ENCODE measurements at places on chromosomes 11 and 22.

DNA sequence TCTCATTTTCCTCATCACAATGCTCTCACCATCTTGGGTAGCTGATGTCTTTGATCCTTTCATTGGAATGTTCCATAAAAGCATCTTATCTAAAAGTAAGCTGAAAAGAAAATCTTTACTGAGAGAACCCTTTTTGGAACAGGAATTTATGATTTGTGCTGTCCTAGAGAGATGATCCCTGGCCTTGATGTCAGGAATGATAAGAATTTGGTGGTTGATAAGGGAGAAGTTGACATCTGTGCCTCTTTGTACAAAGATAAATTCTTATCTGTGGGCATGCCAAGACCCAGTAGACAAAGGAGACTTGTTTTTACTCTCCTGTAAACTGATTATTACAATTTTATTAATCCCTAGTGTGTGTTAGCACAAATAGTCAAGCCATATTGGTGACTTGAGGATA is 36.9 kb downstream of the NAALAD2 start:
- H3K36me3 ChIP-seq, result no peaks in the 10 kb centered on the region
- no peak overlapping the region for H3K4me3 ChIP-seq
- no peak overlapping the region for H3K27ac ChIP-seq
- H3K27me3 ChIP-seq, result no peaks in the 10 kb centered on the region

GRCh38 chr22:47563406-47564157 is 801.1 kb downstream of the TBC1D22A start:
- H3K27me3 ChIP-seq, result no peaks in the 10 kb centered on the region
- H3K27ac ChIP-seq, result no peak overlapping the region

- peak within 1 kb of the TSS; percentile 88 for H3K27ac ChIP-seq
- H3K4me3 ChIP-seq, result peak within 1 kb of the TSS; percentile 91
- no peaks in the 10 kb centered on the region for H3K36me3 ChIP-seq
- no peaks in the 10 kb centered on the region for H3K27me3 ChIP-seq
- peaks cover 17% of the 10 kb centered on the region for H3K4me1 ChIP-seq
- DNase-seq, result peak; percentile 96
Measured at GRCh38 chr22:29767171-29768051, at the start of gene UQCR10. Gene UQCR10, plus strand, starts transcription at chr22:29767369. Its CDS starts 30 bp downstream, at chr22:29767399.

GRCh38 chr22:48179571-48180546 is 1417.4 kb downstream of the TBC1D22A start:
- H3K4me1 ChIP-seq, result no peaks in the 10 kb centered on the region
- no peak for DNase-seq
- H3K36me3 ChIP-seq, result no peaks in the 10 kb centered on the region
- H3K4me3 ChIP-seq, result no peak overlapping the region
- H3K27ac ChIP-seq, result no peak overlapping the region

DNA sequence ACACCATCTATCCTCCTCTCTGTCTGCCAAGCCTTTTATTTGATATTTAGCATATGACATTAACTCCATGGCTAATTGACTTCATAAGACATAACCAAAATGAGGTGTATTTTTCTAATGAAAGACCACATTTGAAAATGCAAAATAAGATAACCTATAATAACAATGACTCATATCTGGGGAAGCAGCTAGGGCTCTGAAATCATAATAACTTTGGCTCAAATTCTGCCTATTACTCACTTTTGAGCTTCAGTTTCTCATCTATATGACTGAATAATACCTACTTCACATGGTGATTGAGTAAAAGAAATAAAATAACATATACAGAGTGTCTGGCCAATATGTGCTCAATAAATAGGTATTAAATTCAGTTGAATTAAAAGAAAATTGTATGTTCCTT is 1419.8 kb upstream of the TENM4 start:
- H3K27me3 ChIP-seq, result no peaks in the 10 kb centered on the region
- no peaks in the 10 kb centered on the region for H3K36me3 ChIP-seq
- H3K4me1 ChIP-seq, result no peaks in the 10 kb centered on the region
- no peak overlapping the region for H3K4me3 ChIP-seq

- H3K36me3 ChIP-seq, result no peaks in the 10 kb centered on the region
- no peak for DNase-seq
- H3K27ac ChIP-seq, result no peak overlapping the region
- no peak overlapping the region for H3K4me3 ChIP-seq
- no peaks in the 10 kb centered on the region for H3K27me3 ChIP-seq
Measured at GRCh38 chr11:69472541-69473275, 8.8 kb upstream of the LINC01488 start.

DNA sequence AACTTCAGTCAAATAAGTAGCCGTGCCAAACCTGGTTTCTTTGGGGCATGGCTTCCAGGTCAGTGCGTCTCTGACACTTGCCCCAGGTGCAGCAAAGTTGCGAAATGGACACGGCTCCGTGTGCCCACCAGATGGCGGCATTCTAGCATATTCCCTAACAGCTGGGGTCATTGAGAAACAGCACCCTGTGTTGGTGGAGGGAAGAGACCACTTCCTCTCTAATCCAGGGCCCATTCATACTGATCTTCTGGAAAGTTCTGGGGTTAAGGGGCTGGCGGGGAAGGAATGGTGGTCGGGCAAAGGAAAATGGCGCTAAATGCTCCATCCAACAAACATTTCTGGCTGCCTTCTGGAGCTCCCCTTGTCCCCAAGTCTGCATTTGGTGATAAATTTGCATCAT is 141.2 kb upstream of the TIMP3 start:
- H3K27ac ChIP-seq, result no peak overlapping the region
- H3K27me3 ChIP-seq, result no peaks in the 10 kb centered on the region
- H3K4me3 ChIP-seq, result no peak overlapping the region
- H3K36me3 ChIP-seq, result no peaks in the 10 kb centered on the region
- DNase-seq, result peak; percentile 83

DNA sequence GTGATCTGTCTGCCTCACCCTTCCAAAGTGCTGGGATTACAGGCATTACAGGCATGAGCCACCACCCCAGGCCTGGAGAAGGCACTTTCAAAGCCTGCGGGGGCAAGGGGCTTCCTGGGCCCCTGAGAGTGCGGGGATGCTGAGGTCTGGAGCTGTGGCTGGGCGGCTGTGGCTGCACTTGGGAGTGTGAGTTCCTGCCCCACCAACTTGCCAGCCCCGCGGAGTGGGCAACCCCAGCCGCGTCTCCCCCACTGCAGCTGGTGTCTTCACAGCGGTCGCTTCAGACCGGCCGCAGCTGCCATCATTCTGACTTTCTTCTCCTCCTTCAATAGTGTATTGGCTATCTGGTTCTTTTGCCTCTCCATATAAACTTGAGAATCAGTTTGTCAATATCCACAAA is 10.7 kb upstream of the MAP6 start:
- no peaks in the 10 kb centered on the region for H3K27me3 ChIP-seq
- no peak overlapping the region for H3K4me3 ChIP-seq
- H3K36me3 ChIP-seq, result no peaks in the 10 kb centered on the region
- H3K4me1 ChIP-seq, result no peaks in the 10 kb centered on the region
- no peak overlapping the region for H3K27ac ChIP-seq

GRCh38 chr11:46827995-46828394 is 18.1 kb downstream of the CKAP5 start:
- no peaks in the 10 kb centered on the region for H3K27me3 ChIP-seq
- H3K27ac ChIP-seq, result peak overlapping the region; percentile 65
- H3K36me3 ChIP-seq, result no peaks in the 10 kb centered on the region
- DNase-seq, result no peak

- DNase-seq, result no peak
- no peak overlapping the region for H3K27ac ChIP-seq
- H3K4me3 ChIP-seq, result no peak overlapping the region
- no peaks in the 10 kb centered on the region for H3K27me3 ChIP-seq
Measured at GRCh38 chr11:62088331-62088933, 35.4 kb upstream of the INCENP start.

DNA sequence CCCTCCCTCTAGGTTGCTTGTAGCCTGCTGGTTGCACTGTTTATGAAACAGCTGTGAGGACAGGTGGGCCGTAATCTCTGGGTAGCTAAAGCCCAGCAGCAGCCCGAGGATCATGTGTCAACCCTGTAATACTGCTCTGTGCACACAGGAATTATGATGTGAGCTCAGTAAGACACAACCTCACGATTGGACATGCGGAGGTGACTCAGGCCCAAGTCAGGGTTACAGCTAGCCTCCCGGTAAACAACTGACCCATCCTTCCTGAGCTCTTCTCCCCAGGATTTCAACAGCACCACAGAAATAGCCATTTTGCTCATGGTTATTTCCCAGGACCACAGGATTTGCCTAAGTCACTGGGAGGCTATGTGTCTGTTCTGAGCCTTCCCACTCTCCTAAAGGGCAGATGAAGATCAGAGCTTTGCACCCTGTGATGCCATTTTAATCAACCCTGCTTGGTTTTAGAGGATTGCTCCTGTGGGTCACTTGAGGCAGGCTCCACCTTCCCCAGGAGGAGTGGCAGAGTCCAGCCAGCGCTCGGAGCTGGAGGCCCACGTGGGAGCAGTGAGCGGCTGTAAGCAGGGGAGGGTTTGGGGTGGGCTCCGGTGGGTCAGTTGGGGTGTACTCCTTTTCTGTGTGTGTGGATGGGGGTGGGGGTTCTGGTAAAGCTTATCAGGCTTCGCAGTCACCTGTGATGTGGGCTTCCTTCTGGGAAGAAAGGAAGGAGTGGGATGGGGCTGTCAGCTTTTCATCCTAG is at the start of gene AMPD3:
AMPD3 (plus strand) TSS at position 387 of the 754 bp plus-strand sequence. CDS start 6,256 bp downstream, outside the sequence.
- H3K4me3 ChIP-seq, result no peak within 1 kb of the TSS
- H3K27ac ChIP-seq, result no peak within 1 kb of the TSS
- peak; percentile 26 for DNase-seq
- H3K27me3 ChIP-seq, result no peaks in the 10 kb centered on the region
- H3K4me1 ChIP-seq, result peaks cover 27% of the 10 kb centered on the region

DNA sequence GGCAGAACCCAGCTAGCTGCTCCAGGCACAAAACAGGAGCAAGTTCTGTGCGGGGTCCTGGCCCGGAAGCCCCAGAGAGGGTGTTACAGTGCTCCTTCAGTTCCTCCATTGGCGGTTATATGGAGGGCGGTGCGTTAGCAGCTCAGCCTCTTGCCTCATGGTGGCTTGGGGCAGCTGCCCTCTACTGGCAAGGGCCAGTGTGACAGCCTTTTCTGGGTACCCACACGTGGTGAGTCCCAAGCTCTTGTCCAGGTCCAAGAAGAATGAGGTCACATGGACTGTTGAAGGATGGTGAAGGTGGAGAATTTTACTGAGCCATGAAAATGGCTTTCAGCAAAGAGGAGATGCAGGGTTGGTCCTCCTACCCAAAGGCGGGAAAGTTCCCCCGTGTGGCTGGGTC is 100.5 kb downstream of the WT1 start:
- peak overlapping the region; percentile 22 for H3K27ac ChIP-seq
- no peaks in the 10 kb centered on the region for H3K27me3 ChIP-seq
- H3K4me1 ChIP-seq, result peaks cover 27% of the 10 kb centered on the region
- peak; percentile 53 for DNase-seq

GRCh38 chr11:60357771-60358170 is 20.6 kb upstream of the MS4A7 start:
- H3K4me3 ChIP-seq, result no peak overlapping the region
- DNase-seq, result no peak
- no peaks in the 10 kb centered on the region for H3K27me3 ChIP-seq
- no peaks in the 10 kb centered on the region for H3K36me3 ChIP-seq

DNA sequence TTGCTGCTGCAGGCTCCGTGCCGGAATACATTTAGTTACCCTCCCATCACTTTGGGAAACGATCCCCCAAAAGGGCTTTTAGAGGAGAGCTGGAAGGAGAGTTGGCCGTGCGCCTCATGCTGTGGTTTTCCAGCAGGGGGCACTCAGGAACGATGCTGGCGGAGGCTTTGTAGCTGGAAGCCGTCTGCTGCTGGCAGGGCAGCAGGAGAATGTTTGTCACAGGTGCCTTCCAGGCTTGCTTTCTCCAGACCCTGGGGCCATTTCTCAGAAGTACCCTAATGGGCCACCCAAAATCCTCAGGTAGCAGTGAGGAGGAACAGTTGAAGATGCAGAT is 30.0 kb upstream of the CABP7 start:
- no peak overlapping the region for H3K27ac ChIP-seq
- DNase-seq, result peak; percentile 69
- H3K4me1 ChIP-seq, result peaks cover 18% of the 10 kb centered on the region
- H3K27me3 ChIP-seq, result no peaks in the 10 kb centered on the region
- H3K4me3 ChIP-seq, result no peak overlapping the region

GRCh38 chr22:38872831-38873248 is 824 bp upstream of the CBX6 start:
- no peaks in the 10 kb centered on the region for H3K27me3 ChIP-seq
- H3K36me3 ChIP-seq, result no peaks in the 10 kb centered on the region
- peak overlapping the region; percentile 93 for H3K27ac ChIP-seq
- peaks cover 24% of the 10 kb centered on the region for H3K4me1 ChIP-seq

GRCh38 chr11:121688055-121688491 is 235.3 kb upstream of the SORL1-AS1 start:
- H3K36me3 ChIP-seq, result no peaks in the 10 kb centered on the region
- no peaks in the 10 kb centered on the region for H3K27me3 ChIP-seq
- no peak overlapping the region for H3K27ac ChIP-seq
- H3K4me3 ChIP-seq, result no peak overlapping the region

- no peaks in the 10 kb centered on the region for H3K4me1 ChIP-seq
- H3K4me3 ChIP-seq, result no peak overlapping the region
- H3K27ac ChIP-seq, result no peak overlapping the region
- no peaks in the 10 kb centered on the region for H3K36me3 ChIP-seq
- no peak for DNase-seq
Measured at GRCh38 chr22:22359465-22359864, 114.9 kb downstream of the VPREB1 start.

- peaks cover 4% of the 10 kb centered on the region for H3K4me1 ChIP-seq
- H3K27ac ChIP-seq, result no peak overlapping the region
Measured at GRCh38 chr11:46006418-46007070, 84.1 kb downstream of the LARGE2 start.

GRCh38 chr11:34988294-34989255 is 72.2 kb downstream of the PDHX start:
- no peaks in the 10 kb centered on the region for H3K27me3 ChIP-seq
- H3K4me3 ChIP-seq, result no peak overlapping the region
- H3K27ac ChIP-seq, result no peak overlapping the region

DNA sequence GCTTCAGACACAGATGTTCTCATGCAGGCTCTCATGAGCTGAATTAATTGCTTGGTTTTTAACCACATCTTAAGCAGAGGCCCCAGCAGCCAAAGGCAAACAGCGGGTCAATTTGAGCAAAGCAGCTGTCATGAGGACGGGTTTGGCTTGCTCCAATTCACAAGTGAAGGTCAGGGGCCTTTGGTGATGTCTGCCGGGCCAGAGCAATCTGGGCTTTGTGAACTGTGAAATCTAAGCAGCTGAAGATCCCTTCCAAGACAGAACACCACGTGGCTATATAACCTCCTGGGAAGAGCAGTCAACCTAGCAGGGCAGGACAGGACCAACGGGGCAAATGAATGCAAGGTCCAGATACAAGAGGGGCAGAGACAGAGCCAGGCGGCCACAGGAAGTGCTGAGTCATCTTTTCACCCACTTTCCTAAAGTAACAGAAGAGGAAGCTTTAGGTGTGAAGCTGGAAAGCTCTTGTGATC is 187.3 kb upstream of the B3GAT1 start:
- no peak overlapping the region for H3K4me3 ChIP-seq
- no peaks in the 10 kb centered on the region for H3K27me3 ChIP-seq
- no peak overlapping the region for H3K27ac ChIP-seq
- no peaks in the 10 kb centered on the region for H3K4me1 ChIP-seq
- DNase-seq, result no peak

DNA sequence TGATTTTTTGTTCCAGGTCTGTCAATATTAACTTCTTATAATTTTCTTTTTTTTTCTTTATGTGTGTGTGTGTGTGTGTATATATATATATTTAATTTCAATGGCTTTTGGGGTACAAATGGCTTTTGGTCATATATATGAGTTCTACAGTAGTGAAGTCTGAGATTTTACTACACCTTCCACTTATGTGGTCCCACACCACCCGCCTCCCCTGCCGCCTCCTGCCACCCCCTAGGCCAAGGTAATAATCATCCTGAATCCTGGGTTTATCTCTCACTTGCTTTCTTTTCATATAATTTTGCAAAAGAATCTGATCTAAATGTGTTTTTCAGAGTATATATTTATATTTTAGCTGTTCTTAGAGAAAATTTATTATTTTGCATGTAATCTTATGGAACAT is 11.1 kb downstream of the NEAT1 start:
- H3K36me3 ChIP-seq, result no peaks in the 10 kb centered on the region
- no peaks in the 10 kb centered on the region for H3K27me3 ChIP-seq
- H3K4me3 ChIP-seq, result no peak overlapping the region
- no peak overlapping the region for H3K27ac ChIP-seq
- peaks cover 31% of the 10 kb centered on the region for H3K4me1 ChIP-seq
- DNase-seq, result no peak

Measured in testis (tissue), 5 donors.